ENCODE measurements at places on chromosomes 11 and 22. TPM values are rescaled to one million over a fixed set of nuclear protein-coding genes. Genes with fewer than 3 reads are reported as not detected.
A peak's percentile ranks its signal among the peaks of the same experiment; 100 is the strongest.

- no peaks in the 10 kb centered on the region for H3K36me3 ChIP-seq
- H3K4me1 ChIP-seq, result peaks cover 17% of the 10 kb centered on the region
- H3K27me3 ChIP-seq, result peaks cover 19% of the 10 kb centered on the region
- H3K4me3 ChIP-seq, result no peak overlapping the region
Measured at GRCh38 chr22:45966895-45967365, 10.0 kb downstream of the WNT7B start.

- H3K36me3 ChIP-seq, result no peaks in the 10 kb centered on the region
- no peak overlapping the region for H3K27ac ChIP-seq
- no peaks in the 10 kb centered on the region for H3K27me3 ChIP-seq
Measured at GRCh38 chr11:132640952-132641351, 891.3 kb downstream of the OPCML start.

The SELENOH gene
- total RNA-seq, result 86.8 TPM

The FAM227A gene
- total RNA-seq, result 0.97 TPM

GRCh38 chr22:38981992-38982927, at the start of gene APOBEC3B:
APOBEC3B (plus strand) TSS chr22:38982347; CDS start chr22:38982454, 107 bp downstream.
- H3K4me1 ChIP-seq, result peaks cover 19% of the 10 kb centered on the region
- DNase-seq, result peak; percentile 94
- H3K36me3 ChIP-seq, result no peaks in the 10 kb centered on the region
- H3K27ac ChIP-seq, result peak within 1 kb of the TSS; percentile 63
- H3K4me3 ChIP-seq, result no peak within 1 kb of the TSS
- H3K27me3 ChIP-seq, result no peaks in the 10 kb centered on the region

DNA sequence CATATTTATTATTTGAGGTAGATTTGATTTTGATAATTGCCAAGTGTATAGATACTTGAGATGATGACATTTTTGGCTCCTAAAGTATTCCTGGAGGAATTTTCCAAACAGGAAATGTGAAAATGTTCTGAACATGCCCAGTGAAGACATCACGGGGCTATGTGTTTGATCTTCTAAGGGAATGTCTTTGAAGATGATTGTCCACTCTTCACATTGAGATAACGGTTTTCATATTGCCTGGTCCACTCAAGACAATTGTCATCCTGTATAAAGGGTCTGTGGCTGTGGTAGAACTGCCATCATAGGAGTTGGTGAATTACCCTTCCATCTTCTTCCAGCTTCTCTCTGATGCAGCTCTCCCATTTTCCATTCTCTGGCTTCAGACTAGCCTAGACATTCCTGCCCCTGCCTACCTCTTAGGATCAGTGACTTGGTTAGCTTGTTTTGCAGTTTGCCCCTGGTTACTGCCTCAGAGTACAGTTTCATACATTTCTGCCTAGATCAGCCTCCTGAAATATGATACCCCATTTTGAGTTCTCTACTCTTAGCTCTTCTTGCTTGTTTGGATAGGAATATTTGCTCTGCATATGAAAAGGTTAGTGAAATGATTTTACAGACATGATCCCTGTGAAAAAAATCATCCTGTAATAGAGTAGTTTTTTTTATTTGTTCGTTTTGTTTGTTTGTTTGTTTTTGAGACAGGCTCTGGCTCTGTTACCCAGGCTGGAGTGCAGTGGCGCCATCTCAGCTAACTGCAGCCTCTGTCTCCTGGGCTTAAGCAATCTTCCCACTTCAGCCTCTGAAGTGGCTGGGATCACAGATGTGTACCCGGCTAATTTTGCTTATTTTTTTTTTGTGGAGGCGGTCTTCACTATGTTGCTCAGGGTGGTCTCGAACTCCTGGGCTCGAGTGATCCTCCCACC, 111.4 kb upstream of the SORL1-AS1 start:
- H3K4me1 ChIP-seq, result no peaks in the 10 kb centered on the region
- DNase-seq, result no peak
- no peaks in the 10 kb centered on the region for H3K27me3 ChIP-seq
- peaks cover 22% of the 10 kb centered on the region for H3K36me3 ChIP-seq
- no peak overlapping the region for H3K4me3 ChIP-seq
- no peak overlapping the region for H3K27ac ChIP-seq

The PRR33 gene
- total RNA-seq, result not detected

DNA sequence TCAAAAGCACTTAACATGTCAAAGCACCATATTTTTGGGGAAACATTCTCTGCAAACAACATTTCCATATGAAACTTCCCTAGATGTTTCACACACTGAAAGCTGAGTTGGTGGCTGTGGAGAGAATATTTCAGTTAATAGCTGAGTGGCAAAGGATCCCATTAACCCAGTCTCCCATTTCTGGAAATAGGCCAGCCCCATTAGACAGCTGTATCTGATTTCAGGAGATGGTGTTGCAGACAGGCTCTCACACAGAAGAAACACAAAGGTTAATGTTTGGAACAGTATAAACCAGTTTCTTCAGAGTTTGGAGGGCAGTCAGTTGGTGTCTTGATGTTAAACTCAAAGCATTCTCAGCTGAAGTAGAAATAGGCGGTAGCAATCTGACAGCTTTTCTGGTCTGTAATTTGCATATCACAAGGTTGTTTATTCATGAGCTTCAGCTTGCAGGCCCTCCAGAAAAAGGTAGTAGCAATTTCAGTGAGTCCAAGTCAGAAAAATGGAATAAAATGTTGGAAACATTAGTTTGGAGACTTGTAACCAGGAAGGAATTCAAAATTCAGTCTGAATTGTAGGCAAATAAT, 15.5 kb upstream of the ZBTB44 start:
- H3K27me3 ChIP-seq, result no peaks in the 10 kb centered on the region
- H3K4me3 ChIP-seq, result no peak overlapping the region
- no peaks in the 10 kb centered on the region for H3K36me3 ChIP-seq

The OR4A47 gene
- not detected for total RNA-seq

Measured in esophagus muscularis mucosa (tissue), 4 donors.